T-helper 2 cell treated with Interferon-gamma antibody and Interleukin-4, amounts not matched to agents 100 ng/mL and 5 ng/mL, for 36 hours (primary cell): ENCODE measurements at places on chromosomes 4 and X. TPM values are rescaled to one million over a fixed set of nuclear protein-coding genes. Genes with fewer than 3 reads are reported as not detected.

The BRS3 gene
- not detected in 2 replicates for total RNA-seq

The TRIM2 gene
- total RNA-seq: 0.23 and 0.57 TPM in 2 replicates

The DCAF4L1 gene
- total RNA-seq: 0.16 and 0.32 TPM in 2 replicates

The CFAP47 gene
- not detected in 2 replicates for total RNA-seq

The CFI gene
- total RNA-seq: 0.09 TPM in 1 of 2 replicates, not detected in the other

The H2AZ1 gene
- 538 and 544 TPM in 2 replicates for total RNA-seq

The SCML2 gene
- total RNA-seq: 2.0 and 2.7 TPM in 2 replicates

The TMEM31 gene
- not detected in 2 replicates for total RNA-seq

The APLN gene
- total RNA-seq: 0.05 and 0.07 TPM in 2 replicates

The FGG gene
- not detected in 2 replicates for total RNA-seq

The RRH gene
- 0.20 and 0.32 TPM in 2 replicates for total RNA-seq

The RAI2 gene
- 0.09 TPM in 1 of 2 replicates, not detected in the other for total RNA-seq

The GRIA3 gene
- total RNA-seq: not detected in 2 replicates

The GUCY1A1 gene
- not detected in 2 replicates for total RNA-seq

The HTRA3 gene
- total RNA-seq: not detected in 2 replicates

The MAGED4 gene
- not detected in 2 replicates for total RNA-seq

The TMPRSS11E gene
- total RNA-seq: not detected in 2 replicates

The AKAP4 gene
- total RNA-seq: not detected in 2 replicates

The ZIC3 gene
- not detected in 2 replicates for total RNA-seq

The RAB33A gene
- total RNA-seq: 24.9 and 27.7 TPM in 2 replicates

The TEX11 gene
- total RNA-seq: not detected in 2 replicates

The STK32B gene
- total RNA-seq: not detected in 2 replicates

The TXK gene
- 5.0 and 6.8 TPM in 2 replicates for total RNA-seq

The ZNF630 gene
- 0.50 and 0.52 TPM in 2 replicates for total RNA-seq

The PAK3 gene
- total RNA-seq: 0.11 TPM in 1 of 2 replicates, not detected in the other

The SOX3 gene
- not detected in 2 replicates for total RNA-seq

The IL2RG gene
- 502 and 503 TPM in 2 replicates for total RNA-seq

The PABPC1L2A gene
- total RNA-seq: not detected in 2 replicates

The RASL11B gene
- 0.16 and 0.27 TPM in 2 replicates for total RNA-seq

The ABLIM2 gene
- total RNA-seq: 0.09 and 0.43 TPM in 2 replicates

The HPGD gene
- 1.6 and 3.5 TPM in 2 replicates for total RNA-seq

The SSX2 gene
- not detected in 2 replicates for total RNA-seq

The RAB9B gene
- total RNA-seq: 0.48 and 0.98 TPM in 2 replicates

The UGT2B11 gene
- total RNA-seq: not detected in 2 replicates

The FMR1 gene
- 44.6 and 49.5 TPM in 2 replicates for total RNA-seq

The BTK gene
- not detected in 2 replicates for total RNA-seq

The CFAP99 gene
- total RNA-seq: not detected in 2 replicates

The ODAPH gene
- total RNA-seq: 0.86 and 1.2 TPM in 2 replicates

The GRID2 gene
- not detected in 2 replicates for total RNA-seq

The H2BW2 gene
- total RNA-seq: not detected in 2 replicates

The BCOR gene
- total RNA-seq: 57.1 and 57.3 TPM in 2 replicates

The CSAG1 gene
- not detected in 2 replicates for total RNA-seq

The PPARGC1A gene
- not detected in 2 replicates for total RNA-seq

The VSIG4 gene
- total RNA-seq: not detected in 2 replicates

The MAP3K15 gene
- 0.09 and 0.11 TPM in 2 replicates for total RNA-seq

The OPN1LW gene
- not detected in 2 replicates for total RNA-seq

The EREG gene
- total RNA-seq: not detected in 2 replicates

The AMBN gene
- total RNA-seq: not detected in 2 replicates

The PLXNB3 gene
- total RNA-seq: 1.2 and 1.9 TPM in 2 replicates
